NT2/D1 (cell line): ENCODE measurements at places on chromosomes 11 and 22.

- DNase-seq, result no peak
Observed at GRCh38 chr22:23197836-23198235, 17.5 kb downstream of the BCR start.

DNA sequence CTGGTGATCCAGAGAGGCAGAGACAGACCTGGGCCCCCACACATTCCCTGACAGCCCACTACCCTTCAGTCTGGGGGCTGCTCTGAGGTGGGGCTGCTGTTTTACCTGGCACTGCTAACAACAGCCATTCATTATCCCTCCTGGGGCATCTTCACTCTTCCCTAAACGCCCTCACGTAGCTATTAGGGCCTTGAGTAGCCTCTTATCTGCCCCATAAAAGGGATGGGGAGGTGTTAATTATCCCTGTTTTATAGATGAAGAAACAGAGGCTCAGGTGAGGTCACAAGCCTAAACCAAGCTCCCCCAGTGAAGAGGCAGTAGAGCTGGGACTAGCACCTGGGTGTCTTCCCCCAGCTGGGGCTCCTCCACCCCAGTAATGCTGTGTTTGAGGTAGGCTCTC lies 79.5 kb downstream of the KIAA1671 start:
- no peak for DNase-seq

- no peak for DNase-seq
Observed at GRCh38 chr11:15724601-15725000, 609.9 kb downstream of the INSC start.

- no peak for DNase-seq
Observed at GRCh38 chr11:32137263-32137662, 46.4 kb downstream of the RCN1 start.
